ENCODE measurements at places on chromosomes 11 and 22.

GRCh38 chr11:14424096-14424495, 65.1 kb upstream of the RRAS2 start:
- no peak for DNase-seq

DNA sequence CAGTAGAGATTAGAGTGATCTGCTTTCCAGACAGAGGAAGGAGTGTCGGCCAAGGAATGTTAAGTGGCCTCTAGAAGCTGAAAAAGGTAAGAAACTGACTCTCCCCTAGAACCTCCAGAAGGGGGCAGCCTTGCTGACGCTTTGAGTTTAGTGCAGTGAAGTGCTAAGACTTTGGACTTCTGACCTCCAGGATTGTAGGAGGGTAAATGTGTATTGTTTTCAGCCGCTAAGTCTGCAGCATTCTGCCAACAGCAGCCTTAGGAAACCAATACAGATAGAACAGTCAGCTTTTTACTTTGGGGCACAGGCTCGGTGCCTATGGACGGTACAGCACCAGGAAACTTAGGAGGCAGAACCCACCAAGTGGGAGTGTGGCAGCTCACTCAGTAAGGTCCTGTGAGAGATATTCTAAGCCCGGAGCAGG, 3.6 kb upstream of the TBC1D22A start:
- DNase-seq = no peak

- no peak for DNase-seq
Measured at GRCh38 chr22:33896575-33897447, 23.5 kb downstream of the LARGE1 start.

GRCh38 chr22:41700108-41700364, 733 bp downstream of the MEI1 start:
- DNase-seq = no peak

- no peak for DNase-seq
Measured at GRCh38 chr11:60280412-60280811, at the start of gene MS4A4A. MS4A4A (plus strand) TSS chr11:60280666; CDS start chr11:60280676, 10 bp downstream.
